ENCODE measurements at places on chromosomes 16 and 17.

GRCh38 chr17:45908460-45908859, 14.1 kb downstream of the MAPT start:
- peak; percentile 32 for DNase-seq

DNA sequence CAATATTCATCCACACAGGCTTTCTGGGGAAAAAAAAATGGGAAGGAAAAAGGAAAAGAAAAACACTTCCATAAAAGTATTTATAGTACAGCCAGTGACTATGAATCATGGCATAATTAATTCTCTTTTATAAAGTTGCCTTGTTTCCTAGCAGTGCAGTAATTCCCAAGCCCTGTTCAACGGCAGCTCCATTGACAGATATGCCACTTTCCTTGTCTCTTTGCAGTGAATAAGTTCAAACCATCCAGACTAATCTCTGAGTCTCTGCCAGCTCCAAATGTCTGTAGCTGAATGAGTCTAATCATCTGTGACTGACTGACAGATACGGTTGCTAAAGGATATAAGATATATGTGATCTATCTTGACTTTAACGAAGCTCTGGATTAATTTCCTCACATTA, 52.9 kb upstream of the KCNJ16 start:
- no peak for DNase-seq

- no peak for DNase-seq
These were observed 192 bp downstream of the FASN start for GRCh38 chr17:82097919-82098168.

DNA sequence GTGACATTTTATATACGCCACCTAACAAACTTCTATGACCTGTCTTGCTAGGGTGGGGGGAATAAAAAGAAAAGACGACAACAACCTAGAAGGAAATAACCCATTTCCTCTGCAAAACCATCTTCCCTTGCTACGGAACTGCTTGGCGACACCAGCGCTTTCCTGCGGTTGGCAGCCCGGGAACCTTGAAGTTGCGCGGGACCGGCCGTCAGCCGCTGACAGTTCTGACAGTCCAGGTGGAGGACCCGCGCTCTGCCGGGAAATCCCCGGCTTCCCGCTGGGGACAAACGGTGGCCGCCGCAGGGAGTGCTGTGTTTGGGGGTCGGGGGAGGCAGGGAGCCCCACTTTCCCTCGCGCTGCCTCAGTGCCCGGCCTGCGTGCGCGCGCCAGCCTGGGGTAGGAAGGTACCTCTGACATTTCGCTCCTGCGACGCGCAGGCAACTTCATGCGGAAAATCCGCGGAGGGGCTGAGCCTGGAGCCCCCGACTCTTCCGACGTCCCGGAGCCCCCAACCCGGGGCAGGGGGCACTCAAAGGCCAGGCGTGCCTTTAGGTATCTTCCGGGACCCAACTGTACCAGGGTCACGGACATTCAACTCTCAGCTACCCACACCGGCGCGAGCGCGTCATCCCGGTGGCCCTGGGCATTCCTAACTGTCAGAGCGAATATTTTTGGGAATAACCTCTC, 516 bp downstream of the SLC16A6 start:
- peak; percentile 62 for DNase-seq

- DNase-seq: no peak
These were observed 43.4 kb downstream of the CYB5D2 start for GRCh38 chr17:4186357-4186881.

- peak; percentile 15 for DNase-seq
These were observed 1.6 kb downstream of the SNAI3 start for GRCh38 chr16:88684569-88685155.

GRCh38 chr17:80068301-80069222, 32.1 kb downstream of the CCDC40 start:
- no peak for DNase-seq

DNA sequence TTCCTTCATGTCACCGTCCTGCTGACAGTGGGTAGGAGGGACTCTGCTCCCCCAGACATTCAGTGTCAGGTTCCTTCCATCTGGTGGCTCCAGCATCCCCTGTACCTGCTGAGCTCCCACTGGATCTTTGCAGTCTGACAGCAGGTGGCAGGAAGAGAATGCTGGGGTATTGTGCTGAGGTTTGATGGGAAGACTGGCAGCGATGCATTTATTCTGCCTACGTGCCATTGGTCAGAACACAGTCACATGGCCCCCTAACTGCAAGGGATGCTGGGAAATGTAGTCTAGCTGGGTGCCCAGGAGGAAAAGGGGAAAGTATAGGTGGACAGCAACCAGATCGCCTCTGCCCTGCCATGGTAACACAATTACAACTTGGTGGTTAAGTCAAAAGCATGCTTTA, 44.4 kb downstream of the IRX3 start:
- no peak for DNase-seq

- no peak for DNase-seq
These were observed 338.1 kb downstream of the SEC14L1 start for GRCh38 chr17:77478899-77479298.

DNA sequence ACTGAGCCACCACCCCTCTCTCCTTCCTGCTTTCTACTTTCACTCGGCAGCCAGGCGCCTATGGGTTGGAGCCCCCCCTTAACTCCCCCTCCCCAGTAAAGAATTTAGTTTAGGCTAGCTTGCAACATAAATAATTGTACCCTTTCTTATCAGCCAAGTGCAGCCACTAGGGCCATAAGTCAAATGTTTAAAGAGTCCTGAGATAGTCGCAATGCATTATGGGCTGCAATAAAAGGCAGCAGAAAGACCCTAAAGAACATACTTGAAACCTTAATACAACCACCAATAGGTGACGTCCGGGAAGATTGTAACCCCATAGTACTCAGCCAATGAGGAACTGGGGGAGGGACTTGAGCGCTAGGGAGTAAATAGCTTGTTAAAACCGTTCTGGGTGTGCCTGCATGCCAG, 40.5 kb downstream of the C16orf82 start:
- no peak for DNase-seq

- DNase-seq: no peak
These were observed 317.7 kb upstream of the HSBP1 start for GRCh38 chr16:83490073-83490472.

DNA sequence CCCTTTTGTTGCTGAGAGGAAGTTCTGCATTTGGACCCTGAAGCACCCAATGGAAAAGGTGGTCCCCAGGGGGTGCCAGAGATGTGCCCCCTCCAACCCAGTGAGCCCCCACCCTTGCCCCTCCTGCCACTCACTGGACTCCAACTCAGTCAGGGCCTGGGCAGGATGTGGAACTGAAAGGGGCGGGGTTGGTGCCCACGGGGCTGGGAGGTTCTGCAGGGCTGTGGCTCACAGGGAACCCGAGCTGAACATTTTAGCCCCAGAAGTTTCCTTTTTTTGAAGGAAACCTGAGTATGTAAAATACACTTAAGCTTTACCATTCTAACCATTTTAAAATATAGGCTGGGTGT, 15.8 kb upstream of the OGFOD3 start:
- DNase-seq: no peak

GRCh38 chr16:1495211-1495888, 2.2 kb downstream of the TELO2 start:
- no peak for DNase-seq

DNA sequence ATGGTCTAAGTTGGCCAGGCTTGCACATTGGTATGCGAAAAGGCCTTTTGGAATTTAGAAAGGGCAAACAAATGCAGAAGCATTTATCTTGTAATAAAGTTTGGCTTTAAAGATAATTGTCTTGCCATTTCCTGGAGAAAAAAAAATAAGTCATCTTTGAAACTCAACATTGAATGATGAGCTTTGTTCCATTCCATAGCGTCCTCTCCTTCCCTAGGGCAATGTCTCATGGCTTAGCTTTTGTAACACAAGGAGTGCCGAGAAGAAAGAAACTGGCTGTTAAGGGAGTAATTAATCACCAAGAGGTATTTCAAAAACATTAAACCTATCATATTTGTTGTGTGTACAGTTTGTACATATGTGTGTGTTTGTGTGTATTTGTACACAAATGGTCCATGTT, 372.3 kb downstream of the NPIPA8 start:
- DNase-seq: no peak

GRCh38 chr16:4021070-4021779, 95.0 kb downstream of the ADCY9 start:
- no peak for DNase-seq

DNA sequence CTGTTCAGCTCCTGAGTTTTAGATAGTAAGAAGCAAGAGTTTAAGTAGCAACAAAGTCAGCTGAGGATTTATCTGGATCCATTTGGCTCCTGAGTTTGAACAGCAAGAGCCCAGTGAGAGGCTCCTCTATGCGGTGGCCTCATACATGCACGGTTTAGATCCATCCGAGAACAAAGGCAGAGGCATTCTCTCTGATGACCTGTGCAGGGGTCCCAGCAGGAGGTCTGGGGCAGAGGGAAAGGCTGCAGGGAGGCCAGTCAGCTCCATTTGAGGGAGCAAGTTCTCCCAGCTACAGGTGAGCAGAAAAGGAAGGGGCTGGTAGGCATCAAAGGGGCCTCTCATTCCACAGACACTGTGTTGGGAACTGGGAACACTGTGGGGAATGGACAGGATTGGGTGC, 16.5 kb downstream of the PITPNM3 start:
- no peak for DNase-seq

DNA sequence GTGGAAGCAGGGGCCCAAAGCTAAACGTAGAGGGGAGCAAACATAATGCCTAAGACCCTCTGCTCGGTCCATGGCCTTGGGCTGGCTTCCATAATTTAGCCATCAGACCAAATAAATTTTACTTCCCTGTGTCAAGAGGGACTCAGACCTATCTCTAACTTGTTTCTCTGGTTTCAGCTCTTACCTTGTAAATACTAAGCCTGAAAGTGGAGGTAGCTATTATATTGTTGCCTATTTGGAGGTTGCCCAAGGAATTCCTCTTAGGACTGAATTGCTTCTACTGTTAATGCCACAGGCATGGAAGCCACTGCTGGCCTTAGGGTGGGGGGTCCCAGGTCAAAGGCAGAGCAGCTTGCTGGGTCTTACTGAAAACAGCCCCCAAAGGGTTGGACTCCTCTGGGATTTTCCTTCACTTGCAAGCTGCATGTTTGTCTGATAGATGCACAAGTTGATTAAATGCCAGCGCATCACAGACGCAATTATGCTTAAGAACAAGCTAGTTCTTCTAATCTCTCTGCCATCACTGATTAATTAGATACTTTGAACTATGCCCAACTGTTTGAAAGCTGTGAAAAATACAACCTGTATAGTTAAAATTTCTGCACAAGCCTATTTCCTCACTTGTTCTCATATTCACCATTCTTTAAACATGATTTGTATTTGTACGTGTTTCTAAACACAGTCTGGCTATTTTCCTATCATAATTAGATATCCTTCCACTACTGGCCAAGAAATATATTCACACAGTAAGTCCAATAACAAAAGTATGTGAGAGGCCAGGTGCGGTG, 67.9 kb upstream of the HAS3 start:
- no peak for DNase-seq
